Right ventricle myocardium superior (tissue), 1 donor: ENCODE measurements at places on chromosomes 1 and 21. TPM values are rescaled to one million over a fixed set of nuclear protein-coding genes. Genes with fewer than 3 reads are reported as not detected.

DNA sequence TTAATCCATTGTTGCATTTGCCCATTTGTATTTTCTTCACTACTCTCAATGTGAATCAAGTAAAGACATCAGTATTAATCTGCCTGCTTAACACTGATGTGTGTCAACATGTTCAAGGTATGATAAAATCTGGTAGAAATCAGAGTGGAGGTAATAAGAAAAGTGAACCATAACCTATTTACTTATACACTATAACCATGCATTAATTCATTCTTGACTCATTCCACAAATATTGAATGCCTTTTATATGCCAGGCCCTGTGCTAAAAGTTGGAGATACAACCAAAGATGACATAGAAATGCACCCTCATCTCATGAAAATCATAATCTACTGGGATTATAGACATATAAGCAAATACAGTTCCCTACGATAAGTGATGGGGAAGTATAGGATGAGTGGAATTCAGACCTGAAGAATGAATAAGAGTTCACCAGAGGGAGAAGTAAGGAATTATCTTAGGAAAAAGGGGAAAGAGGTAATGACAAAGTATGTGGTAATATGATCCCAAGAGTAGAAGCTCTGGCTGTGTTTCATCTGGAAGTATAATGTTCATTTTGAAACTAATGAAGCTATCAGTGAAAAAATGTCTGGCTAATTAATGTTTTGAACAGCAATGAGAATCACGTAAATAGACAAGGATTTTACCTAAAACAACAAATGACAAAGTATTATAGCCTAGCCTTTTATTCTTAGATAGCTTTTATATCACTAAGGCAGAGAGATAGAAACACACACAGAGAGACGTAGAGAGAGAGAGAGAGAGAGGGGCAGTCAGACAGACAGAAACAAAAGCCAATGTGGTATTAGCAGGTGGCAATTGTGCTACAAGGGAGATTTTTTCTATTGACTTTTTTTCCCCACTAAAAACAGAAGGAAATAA lies 7.0 kb upstream of the RWDD3 start:
- no peak for DNase-seq

DNA sequence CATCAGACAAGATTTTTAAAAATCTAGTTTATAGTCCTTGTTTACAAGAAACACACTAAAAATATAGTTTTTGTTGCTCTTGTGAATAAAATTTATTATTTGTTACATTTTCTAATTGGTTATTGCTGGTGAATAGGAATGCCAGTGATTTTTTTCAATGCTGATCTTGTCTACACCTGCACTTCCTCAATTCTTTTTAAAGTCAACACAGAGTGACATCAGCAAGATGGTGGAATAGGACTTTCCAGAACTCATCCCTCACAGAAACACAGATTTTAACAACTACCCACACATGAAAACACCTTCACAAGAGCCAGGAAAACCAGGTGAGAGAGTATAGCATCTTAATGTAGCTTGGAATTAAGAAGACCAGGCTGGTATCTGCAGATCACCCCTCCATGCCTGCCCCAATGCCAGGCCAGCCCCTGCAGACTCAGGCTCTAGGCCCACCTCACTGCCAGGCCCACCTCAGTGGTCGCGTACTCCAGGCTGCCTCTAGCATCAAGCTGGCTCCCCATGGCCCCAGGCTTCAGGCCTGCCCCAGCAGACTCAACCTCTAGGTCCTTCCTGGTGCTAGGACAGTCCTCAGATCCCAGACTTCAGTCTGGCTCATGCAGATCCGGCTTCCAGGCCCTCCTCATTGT lies 117.6 kb downstream of the WDR3 start:
- DNase-seq = no peak

DNA sequence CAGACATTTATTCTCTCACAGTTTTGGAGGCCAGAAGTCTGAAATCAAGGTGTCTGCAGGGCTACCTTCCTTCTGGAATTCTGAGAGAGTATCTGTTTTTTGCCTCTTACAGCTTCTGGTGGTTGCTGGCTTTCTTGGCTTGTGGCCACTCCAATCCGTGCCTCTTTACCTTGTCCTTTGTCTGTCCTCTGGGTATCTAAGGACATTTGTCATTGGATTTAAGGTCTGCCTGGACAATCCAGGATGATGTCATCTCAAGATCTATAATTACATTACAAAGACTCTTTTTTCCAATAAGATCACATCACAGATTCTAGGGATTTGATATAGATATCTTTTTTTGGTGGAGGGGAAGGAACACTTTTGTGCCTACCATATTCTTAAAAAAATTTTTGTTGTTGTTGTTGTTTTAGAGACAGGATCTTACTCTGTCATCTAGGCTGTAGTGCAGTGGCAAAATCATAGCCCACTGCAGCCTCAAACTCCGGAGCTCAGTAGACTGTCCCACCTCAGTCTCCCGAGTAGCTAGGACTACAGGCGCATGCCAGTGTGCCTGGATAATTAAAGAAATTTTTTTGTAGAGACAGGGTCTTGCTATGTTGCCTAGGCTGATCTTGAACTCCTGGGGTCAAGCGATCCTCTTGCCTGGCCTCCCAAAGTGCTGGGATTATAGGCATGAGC lies 61.9 kb downstream of the XPR1 start:
- no peak for DNase-seq

GRCh38 chr1:192807211-192808162 lies 1.4 kb upstream of the RGS2 start:
- no peak for DNase-seq

DNA sequence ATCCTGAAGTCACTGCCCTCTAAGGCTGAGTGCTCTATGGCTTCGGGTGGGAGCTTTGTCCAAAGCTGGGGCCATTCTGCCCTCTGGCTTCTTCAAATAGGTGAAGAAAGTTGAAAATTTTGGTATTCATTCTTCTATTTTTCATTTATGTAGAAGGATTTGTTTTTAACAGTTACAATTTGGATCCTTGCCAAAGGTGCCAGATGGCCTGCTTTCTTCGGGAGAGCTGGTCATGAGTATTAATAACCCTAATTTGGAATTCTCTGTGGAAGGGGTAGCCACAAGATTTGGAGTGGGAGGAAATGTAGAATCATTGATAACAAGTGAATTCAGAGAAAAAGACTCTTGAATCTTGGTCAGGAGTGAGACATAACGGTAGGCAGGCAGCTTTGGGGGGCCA lies 370.4 kb upstream of the ST6GALNAC5 start:
- DNase-seq = no peak

- DNase-seq = no peak
These were observed 704 bp downstream of the S100A16 start for GRCh38 chr1:153612111-153612754.

SLC44A5 gene
- total RNA-seq = 0.62 TPM

GRCh38 chr1:235746245-235746644 lies 96.7 kb upstream of the GNG4 start:
- DNase-seq = no peak

DNA sequence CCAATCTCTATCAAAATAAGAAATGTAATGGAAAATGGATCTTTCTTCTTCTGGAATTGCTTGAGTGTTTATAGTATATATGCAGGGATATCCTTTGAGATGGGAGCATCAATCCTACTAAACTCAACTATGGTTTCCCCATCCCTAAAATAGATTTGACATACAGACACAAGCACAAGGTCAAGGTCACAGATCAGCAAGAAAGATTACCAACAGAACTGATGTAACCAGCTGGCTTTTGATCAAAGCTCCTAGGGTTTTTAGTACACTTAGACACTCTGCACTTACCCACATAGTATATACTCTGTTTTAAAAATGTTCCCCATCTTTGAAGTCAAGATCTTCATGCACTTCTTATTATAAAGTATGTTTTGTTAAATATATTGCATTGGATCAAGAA lies 85.5 kb downstream of the NRIP1 start:
- DNase-seq = no peak

- DNase-seq = peak; percentile 81
These were observed 37.4 kb downstream of the RASSF5 start for GRCh38 chr1:206544562-206545257.

GOLT1A gene
- not detected for total RNA-seq

ALPL gene
- total RNA-seq = 9.4 TPM

NTMT2 gene
- 4.1 TPM for total RNA-seq

- DNase-seq = no peak
These were observed 102.0 kb downstream of the PAX7 start for GRCh38 chr1:18732686-18733085.

- no peak for DNase-seq
These were observed 24.5 kb upstream of the GJA5 start for GRCh38 chr1:147784941-147785340.

GRCh38 chr1:84253891-84254290 lies 47.6 kb upstream of the SAMD13 start:
- DNase-seq = peak; percentile 53

PLCH2 gene
- total RNA-seq = 0.13 TPM

PAQR6 gene
- 0.51 TPM for total RNA-seq

- peak; percentile 60 for DNase-seq
These were observed 5.2 kb upstream of the AGO3 start for GRCh38 chr1:35925741-35926140.

LZIC gene
- 33.2 TPM for total RNA-seq
